ENCODE measurements at places on chromosomes 13 and 19.

- DNase-seq = no peak
Measured at GRCh38 chr13:50611117-50611781, 232.2 kb downstream of the DLEU7 start.

DNA sequence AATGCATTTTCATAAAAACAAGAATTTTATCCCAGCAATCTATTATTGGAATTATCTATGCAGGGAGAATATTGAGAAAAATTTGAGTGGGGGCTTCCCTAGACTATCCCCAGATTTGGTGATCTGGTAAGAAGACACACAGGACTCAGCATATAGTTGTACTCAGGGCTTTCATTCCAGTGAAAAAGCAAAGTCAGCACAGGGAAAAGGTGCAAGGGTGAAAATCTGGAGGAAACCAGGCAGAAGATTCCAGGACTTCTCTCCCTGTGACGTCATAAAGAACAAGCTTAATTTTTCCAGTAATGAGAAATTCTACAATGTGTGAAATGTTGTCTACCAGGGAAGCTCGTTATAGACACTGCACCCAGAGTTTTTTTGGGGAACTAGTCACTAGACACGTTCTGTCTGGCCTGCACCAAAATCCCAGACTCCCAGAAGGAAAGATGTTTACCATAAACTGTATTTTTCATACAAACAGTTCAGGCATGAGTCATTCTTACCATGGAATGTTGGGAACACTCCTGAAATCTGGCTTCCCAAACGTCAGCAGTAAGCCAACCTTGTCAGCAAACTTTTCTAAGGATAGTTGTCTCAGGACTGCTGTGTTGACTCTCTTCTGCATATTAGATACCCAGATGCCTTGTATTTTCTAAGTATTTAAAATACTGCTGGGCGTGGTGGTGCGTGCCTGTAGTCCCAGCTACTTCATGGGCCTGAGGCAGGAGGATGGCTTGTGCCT, 107.4 kb downstream of the DNAJC3 start:
- DNase-seq = no peak

DNA sequence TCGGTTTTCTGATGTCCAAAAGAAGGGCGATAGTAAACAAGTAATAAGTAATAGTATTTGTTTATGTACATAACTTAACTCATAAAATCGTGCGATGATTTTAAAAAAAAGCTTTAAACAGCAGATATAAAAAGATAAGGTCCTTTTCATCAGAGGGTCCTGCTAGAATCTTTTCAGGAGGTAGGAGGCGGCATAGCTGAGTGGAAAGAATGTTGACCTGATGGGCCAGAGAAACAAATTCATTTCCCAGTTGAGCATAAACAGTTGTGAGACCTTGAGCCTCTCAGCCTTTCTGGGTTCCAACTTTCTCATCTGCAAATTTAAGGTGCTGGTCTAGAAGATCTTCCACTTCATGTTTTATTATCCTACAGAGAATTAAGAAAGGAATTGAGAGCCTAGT, 173.5 kb downstream of the LACC1 start:
- no peak for DNase-seq

GRCh38 chr13:75372517-75372916, 109.5 kb downstream of the TBC1D4 start:
- DNase-seq = peak; percentile 43

DNA sequence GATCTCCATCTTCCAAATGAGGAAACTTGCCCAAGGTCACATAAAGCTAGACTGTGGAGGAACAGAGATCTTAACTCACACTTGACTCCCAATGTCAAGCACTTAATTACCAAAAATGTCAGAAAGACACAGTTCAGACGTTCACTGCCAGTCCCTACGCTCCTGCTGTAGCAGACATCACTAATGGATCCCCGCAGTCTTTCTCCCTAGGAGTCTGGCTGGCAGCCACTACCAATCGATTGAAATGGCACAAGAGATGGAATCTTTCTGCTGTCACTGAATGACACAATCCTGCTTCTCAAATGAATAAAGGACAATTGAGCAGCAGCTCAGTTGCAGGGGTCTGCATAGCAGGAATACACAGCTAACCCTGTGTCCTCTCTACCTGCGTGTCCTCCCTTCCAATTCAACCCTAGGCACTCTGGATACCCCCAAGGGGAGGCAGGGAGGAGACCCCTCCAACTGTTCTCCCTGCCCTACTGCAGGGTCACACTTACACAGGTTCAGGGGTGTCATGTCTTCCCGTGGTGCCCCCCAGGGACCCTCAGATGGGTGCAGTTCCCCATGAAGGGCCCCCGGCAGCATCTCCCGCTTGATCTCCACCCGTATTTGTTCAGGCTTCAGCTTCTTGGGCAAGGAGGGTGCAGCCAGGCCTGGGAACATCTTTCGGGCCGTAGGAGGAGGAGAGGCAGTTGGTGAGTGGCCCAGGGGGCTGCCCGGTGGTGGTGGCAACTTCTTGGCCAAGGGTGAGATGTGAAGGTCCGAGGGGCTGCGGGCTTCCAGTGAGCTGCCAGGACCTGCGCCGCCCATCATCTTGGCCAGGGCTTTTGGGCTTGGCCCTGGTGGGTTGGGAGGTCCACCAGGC, 7.9 kb upstream of the AKAP8L start:
- DNase-seq = no peak

DNA sequence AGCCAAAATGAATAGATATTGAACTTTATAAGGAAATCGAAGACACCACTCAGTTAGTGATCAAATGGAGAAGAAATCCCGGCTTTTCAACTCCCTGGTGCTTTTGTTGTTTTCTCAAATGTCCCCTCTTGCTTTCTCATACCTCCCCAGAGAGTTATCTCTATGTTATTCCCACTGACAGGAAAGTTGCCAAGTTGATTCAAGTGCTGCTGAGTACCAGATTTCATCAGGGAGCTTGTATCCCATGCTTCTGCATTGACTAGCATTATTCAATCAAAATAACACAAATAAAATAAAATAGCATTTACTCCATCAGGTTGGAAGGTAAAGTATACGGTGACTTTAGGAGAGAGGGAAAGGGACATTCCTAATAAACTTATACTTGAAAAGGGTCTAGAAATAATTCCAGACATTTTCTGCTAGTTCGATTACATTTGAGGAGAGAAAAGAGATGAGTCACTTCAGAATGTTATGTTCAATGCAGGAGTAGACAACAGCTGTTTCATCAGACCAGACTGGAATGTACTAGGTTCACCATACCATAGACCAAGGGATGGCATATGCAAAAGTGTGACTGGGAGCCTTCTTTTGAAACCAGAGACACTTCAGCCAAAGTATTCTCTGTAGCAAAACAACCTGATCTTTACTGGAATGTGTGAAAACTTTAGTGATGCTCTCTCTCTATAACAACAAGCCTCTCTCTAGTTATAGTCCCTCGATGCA, 397.8 kb downstream of the FGF14 start:
- DNase-seq = no peak

- DNase-seq = no peak
Measured at GRCh38 chr19:17210296-17210695, 4.9 kb upstream of the USE1 start.
